ENCODE measurements at places on chromosomes 2 and 18. TPM values are rescaled to one million over a fixed set of nuclear protein-coding genes. Genes with fewer than 3 reads are reported as not detected.

Gene GALNT5
- total RNA-seq, result 4.5 TPM

DNA sequence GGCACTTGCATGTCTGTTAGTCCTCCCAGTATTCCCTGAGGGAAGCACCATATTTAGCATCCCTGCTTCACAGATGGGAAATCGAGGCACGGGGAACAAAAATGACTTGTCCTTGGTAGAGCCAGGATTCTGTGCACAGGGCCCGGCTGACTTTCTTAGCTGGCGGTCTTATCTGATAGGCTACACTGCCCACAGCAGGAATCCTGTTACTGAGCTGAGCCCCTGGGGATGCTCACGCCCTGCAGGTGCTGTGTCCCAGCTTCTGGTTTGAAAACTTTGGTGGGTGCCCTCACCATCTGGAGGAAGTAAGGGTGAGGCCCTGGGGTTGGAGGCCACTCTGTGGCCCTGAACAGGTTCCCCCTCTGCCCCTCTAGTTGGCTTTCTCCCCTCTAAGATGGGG is 68.4 kb upstream of the MCFD2 start:
- DNase-seq, result peak; percentile 69

Gene BIN1
- 37.9 TPM for total RNA-seq

Gene LYPD1
- total RNA-seq, result 0.49 TPM

GRCh38 chr2:113755035-113755834 is 1.2 kb downstream of the SLC35F5 start:
- DNase-seq, result no peak

- DNase-seq, result no peak
Measured at GRCh38 chr18:3723554-3723953, 273.6 kb downstream of the TGIF1 start.

- no peak for DNase-seq
Measured at GRCh38 chr2:155062250-155062921, 363.9 kb downstream of the KCNJ3 start.

GRCh38 chr2:58762176-58762781 is 521.2 kb upstream of the FANCL start:
- DNase-seq, result no peak

GRCh38 chr2:73707636-73708035 is 29.5 kb downstream of the TPRKB start:
- no peak for DNase-seq

- no peak for DNase-seq
Measured at GRCh38 chr18:77366720-77367641, 117.3 kb downstream of the GALR1 start.

DNA sequence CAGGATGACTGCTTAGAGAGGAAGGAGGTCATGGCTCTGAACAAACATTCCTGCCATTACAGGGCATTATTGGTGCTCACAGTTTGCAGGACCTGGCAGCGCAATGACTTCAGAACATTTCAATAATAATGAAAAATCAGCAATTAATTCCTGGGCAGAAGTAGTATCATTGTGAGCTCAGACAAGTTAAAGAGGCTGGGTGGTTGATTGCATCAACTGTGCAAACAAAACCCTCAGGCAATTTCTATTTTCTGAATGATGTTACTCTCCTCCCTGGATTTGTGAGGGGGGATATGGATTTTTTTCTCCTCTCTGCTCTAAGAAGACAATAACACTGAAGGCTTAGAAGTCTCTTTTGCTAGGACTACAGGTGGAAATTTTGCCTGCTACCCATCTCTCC is 168.1 kb upstream of the TACR1 start:
- no peak for DNase-seq

Gene SIX2
- 1.7 TPM for total RNA-seq

Gene PLEKHB2
- total RNA-seq, result 23.8 TPM

DNA sequence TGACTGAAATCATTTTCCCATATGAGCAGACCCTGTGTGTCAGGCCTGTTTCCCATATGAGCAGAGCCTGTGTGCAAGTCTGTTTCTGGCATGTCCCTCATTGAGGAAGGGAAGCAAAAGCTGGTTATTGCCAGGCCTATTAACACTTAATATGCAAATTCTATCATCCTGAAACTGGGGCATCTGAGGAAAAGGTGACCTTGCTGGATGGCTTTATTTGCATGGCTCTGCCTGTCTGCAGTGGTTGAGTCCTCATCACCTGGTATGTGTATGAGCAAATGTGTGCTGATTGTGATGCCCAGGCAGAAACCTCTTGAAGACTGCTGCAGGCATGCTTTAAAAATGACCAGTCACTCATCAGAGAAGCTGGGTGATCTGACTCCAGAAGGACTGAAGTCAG is 31.2 kb downstream of the EIF4E2 start:
- DNase-seq, result no peak

GRCh38 chr2:152657043-152657442 is 60.2 kb downstream of the PRPF40A start:
- no peak for DNase-seq

Gene EGR4
- total RNA-seq, result not detected

Gene CENPO
- 3.6 TPM for total RNA-seq

- DNase-seq, result no peak
Measured at GRCh38 chr2:125959047-125959446, 696.9 kb upstream of the GYPC start.

Gene STPG4
- total RNA-seq, result 0.90 TPM

Gene IL18RAP
- total RNA-seq, result 1.9 TPM

DNA sequence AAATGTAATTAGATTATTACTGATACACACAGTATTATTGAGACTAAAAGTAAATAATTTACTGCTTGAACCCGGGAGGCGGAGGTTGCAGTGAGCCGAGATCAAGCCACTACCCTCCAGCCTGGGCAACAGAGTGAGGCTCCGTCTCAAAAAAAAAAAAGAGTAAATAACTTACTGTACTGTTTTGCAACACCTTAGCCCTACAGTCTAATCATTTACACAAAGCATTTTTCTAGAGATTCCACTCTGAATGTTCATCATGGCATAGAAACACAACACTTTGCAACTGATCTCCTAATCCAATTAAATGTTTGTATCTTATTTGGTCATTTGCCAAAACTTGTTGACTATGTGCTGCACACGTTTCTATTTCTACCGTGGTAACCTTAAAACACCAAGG is 23.4 kb upstream of the RMP24 start:
- DNase-seq, result no peak

GRCh38 chr2:36965751-36966369 is 476 bp downstream of the STRN start:
- no peak for DNase-seq

Gene KYNU
- 6.8 TPM for total RNA-seq

DNA sequence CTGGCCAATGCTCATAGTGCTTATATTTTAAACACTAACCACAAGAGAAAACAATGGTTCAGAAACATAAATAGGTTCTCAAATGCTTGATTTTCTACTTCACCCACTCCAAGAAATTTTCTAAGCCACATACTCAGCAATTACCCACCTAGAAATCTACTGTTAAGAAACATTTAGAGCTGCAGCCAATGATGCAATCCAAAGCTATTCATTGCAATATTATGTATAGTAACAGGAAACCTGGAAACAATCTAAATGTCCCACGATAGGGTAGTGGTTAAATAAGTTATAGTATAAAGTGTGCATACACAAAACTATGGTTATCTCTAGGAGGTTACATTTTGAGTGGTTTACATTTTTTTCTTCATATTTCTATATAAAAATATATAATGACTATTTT is 5.7 kb downstream of the FAM237A start:
- DNase-seq, result no peak

GRCh38 chr2:196915507-196916189 is 10.9 kb downstream of the PGAP1 start:
- no peak for DNase-seq

DNA sequence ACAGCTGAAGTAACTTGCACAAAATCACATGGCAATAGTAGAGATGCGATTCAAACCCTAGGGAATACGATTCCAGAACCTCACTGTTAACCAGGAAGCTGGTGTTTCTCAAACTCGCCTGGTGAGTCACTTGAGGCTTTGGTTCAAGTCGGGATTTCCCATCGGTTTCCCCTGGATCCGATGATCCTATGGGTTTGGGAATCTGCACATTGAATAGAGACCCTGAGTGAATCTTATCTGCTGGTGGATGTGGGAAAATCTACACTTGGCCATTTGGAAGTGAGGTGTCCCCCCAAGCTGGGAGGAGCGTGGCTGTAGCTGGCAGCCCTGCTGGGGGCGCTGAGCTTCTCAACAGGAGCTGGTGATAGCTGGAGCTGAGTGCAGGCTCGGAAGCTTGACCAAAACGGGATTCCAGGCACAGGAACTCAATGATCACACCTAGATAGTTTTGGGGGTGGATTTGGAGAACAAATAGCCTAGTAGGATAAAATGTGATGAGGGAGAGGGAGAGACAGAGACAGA is 135.4 kb downstream of the PRKCE start:
- DNase-seq, result no peak

Gene NT5C1B
- not detected for total RNA-seq

Gene ATP8B1
- 76.5 TPM for total RNA-seq

DNA sequence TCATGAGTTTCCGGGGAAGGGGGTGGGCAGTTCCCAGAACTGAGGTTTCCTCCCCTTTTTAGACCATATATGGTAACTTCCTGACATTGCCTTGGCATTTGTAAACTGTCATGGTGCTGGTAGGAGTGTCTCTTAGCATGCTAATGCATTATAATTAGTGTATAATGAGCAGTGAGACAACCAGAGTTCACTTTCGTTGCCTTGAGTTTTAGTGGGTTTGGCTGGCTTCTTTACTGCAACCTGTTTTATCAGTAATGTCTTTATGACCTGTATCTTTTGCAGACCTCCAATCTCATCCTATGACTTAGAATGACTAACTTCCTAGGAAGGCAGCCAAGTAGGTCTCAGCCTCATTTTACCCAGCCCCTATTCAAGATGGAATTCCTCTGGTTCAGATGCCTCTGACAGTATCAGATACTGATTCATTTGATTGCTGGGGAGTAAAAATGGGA is 447.3 kb downstream of the XIRP2 start:
- DNase-seq, result no peak

Gene KIF5C
- 2.3 TPM for total RNA-seq

GRCh38 chr18:22504251-22505030 is 86.7 kb upstream of the CTAGE1 start:
- no peak for DNase-seq

DNA sequence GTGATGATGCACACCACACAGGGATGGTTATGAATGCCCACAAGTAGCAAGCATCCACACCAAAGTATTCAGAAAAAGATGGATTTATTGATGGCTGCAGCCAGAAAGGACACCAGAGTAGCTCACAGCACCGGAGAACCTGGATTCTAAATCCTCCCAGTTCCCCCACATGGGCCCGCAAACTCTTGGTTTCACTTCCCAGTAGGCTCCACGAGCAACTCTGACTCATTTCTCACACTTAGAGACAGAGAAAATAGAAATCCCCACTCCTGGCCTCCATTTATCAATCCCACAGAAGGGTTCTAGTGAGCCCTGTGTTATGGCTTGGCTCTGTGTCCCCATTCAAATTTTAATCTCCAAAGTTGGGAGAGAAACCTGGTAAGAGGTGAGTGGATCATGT is 426.7 kb upstream of the MYT1L start:
- no peak for DNase-seq

- DNase-seq, result no peak
Measured at GRCh38 chr2:69774984-69775982, 33.3 kb downstream of the ANXA4 start.

DNA sequence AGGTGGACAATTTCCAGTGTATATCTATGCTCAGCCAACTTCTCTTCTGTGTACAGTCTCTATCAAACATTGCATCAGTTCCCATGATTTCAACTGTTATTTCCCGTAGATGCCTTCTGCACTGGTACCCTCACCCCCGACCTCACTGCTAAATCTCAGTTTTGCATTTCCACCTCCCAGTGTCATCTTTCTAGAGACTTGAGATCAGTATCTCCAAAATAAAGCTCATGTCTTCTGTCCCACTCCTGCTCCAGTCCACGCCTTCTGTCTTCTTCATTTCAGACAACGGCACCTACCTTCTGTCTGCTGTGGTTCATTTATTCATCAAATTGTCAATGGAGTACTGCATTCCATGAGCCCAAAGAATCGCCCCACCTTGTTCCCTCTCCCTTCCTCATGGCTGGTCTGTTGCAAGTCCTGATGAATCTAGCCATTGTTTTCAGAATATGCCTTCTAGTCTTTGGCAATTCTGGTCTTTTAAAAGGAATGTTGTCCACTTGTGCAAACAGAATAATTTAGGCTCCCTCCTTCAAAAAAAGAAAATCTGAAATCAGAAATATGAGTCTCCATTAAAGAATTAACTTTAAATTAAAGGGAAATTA is 23.3 kb upstream of the NPAS2 start:
- DNase-seq, result no peak

GRCh38 chr18:22179174-22179573 is 9.8 kb downstream of the GATA6 start:
- no peak for DNase-seq

DNA sequence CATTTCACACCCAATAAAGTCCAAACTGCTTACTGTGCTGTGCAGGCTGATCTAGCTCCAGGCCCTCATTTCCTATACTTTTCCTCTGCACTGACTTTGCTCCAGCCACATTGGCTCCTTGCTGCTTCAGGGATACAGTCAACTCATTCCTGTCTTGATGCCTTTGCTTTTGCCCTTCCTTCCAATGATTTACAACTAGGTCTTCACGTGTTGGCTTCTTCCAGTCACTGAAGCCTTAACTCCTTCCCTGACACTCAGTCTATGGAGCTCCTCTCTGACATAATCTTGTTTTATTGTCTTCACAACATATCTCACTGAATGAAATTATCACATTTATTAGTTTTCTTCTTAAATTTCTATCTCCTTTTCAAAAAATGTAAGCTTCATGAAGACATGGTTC is 16.9 kb upstream of the C18orf32 start:
- no peak for DNase-seq

Gene RETREG2
- total RNA-seq, result 48.0 TPM

Gene MAP3K19
- total RNA-seq, result not detected

DNA sequence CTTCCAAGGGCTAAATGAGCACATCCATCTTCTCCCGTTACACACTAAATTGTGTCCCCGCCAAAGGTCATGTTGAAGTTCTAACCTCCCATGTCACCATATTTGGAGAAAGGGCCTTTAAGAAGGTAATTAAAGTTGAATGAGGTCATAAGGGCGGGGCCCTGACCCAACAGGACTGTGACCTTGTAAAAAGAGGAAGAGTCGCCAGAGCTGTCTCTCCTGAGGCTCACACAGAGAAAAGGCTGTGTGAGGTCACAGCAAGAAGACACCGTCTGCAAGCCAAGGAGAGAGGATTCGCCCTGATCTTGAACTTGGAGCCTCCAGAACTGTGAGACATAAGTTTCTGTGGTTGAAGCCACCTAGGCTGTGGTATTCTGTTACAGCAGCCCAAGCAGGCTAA is 24.1 kb downstream of the TRABD2A start:
- no peak for DNase-seq

Gene BCL11A
- total RNA-seq, result 0.97 TPM

DNA sequence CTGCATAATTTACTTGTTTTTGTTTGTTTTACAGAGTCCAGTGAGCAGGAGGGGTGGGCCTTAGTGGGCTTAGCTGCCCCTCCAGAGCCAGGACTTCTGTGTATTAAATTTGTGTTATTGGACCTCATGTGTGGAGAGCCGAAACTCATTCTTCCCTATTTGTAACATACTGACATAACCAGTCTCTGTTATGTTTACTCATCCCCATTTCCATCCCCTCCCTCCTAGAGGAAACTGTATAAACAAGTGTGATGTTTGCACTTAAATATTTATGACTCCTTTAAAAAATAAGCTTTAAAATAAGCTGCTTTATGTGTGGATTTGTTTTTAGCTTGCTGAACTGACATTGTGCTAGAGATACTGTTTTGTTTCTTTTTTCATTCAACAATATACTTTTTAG is 13.8 kb downstream of the ZNF512 start:
- no peak for DNase-seq

GRCh38 chr2:48952614-48953013 is 197.1 kb upstream of the LHCGR start:
- no peak for DNase-seq
